ENCODE measurements at places on chromosomes 5 and 9.
A peak's percentile ranks its signal among the peaks of the same experiment; 100 is the strongest.

DNA sequence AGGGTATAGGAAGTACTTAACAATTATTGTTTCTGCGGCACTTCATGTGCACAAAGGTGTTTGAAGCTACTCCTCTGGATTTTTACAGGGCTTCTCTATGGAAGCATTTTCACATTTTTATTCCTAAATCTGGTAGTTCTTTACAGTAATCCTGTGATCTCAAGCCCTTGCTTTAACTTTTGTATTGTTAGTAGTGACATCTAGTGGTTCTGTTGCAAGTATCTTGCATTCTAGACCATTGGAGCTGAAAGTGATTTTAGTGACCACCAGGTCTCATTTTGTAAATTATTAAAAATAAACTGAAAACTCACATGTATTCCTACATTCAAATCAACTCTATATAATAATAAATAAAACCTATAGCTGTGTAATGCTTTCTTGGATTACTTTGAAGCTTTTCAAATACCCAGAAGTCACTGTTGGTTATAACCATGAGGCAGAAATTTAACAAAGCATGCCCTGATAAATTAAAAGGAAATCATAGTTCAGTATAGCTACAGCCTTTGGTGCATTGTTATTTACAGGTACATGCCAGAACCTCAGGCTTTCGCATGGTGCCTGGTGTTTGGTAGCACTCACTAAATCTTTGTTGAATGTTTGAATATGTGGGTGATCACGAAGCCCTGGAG lies 18.9 kb downstream of the RPS23 start:
- H3K27ac ChIP-seq, result no peak overlapping the region
- no peak overlapping the region for H3K4me3 ChIP-seq
- H3K36me3 ChIP-seq, result no peaks in the 10 kb centered on the region
- no peaks in the 10 kb centered on the region for H3K27me3 ChIP-seq
- no peak for DNase-seq

GRCh38 chr9:128927731-128928411 lies 7.1 kb downstream of the PHYHD1 start:
- H3K4me3 ChIP-seq, result no peak overlapping the region
- H3K4me1 ChIP-seq, result peaks cover 4% of the 10 kb centered on the region
- peak overlapping the region; percentile 76 for H3K27ac ChIP-seq
- DNase-seq, result peak; percentile 47
- no peaks in the 10 kb centered on the region for H3K27me3 ChIP-seq
- peaks cover 2% of the 10 kb centered on the region for H3K36me3 ChIP-seq

DNA sequence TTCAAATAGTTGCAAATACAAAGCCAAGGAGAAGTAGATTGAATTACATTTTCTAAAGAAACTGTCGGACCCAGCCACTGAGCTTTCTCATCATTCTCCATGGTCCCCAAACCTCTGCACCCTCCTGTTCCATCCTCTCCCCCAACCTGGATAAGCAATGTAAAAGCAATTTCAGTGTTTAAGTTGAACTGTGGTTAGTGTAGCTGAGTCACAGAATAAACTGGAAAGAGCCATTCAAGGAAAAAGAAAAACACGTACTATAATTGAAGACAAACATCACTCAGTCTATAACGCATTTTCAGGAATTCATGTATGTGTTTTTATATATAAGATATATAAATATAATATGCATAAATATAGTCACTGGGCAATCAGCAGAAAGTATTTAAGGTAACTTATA lies 54.1 kb upstream of the TMEM161B start:
- H3K27ac ChIP-seq, result no peak overlapping the region
- H3K4me1 ChIP-seq, result no peaks in the 10 kb centered on the region
- H3K36me3 ChIP-seq, result no peaks in the 10 kb centered on the region
- no peaks in the 10 kb centered on the region for H3K27me3 ChIP-seq

- no peak for DNase-seq
- peaks cover 4% of the 10 kb centered on the region for H3K4me1 ChIP-seq
- H3K36me3 ChIP-seq, result no peaks in the 10 kb centered on the region
- no peaks in the 10 kb centered on the region for H3K27me3 ChIP-seq
- H3K4me3 ChIP-seq, result no peak overlapping the region
- no peak overlapping the region for H3K27ac ChIP-seq
Observed at GRCh38 chr5:164687391-164687790, 1182.0 kb downstream of the MAT2B start.

GRCh38 chr5:78320401-78320800 lies 25.9 kb upstream of the AP3B1 start:
- no peak overlapping the region for H3K4me3 ChIP-seq
- DNase-seq, result no peak
- no peaks in the 10 kb centered on the region for H3K36me3 ChIP-seq
- no peaks in the 10 kb centered on the region for H3K27me3 ChIP-seq

- peaks cover 12% of the 10 kb centered on the region for H3K27me3 ChIP-seq
- no peak overlapping the region for H3K4me3 ChIP-seq
- no peak overlapping the region for H3K27ac ChIP-seq
- peaks cover 1% of the 10 kb centered on the region for H3K4me1 ChIP-seq
- no peaks in the 10 kb centered on the region for H3K36me3 ChIP-seq
Observed at GRCh38 chr9:90137801-90138200, 504.8 kb downstream of the DIRAS2 start.

Measured in progenitor cell of endocrine pancreas (in vitro differentiated cells).